LoVo (cell line): ENCODE measurements at places on chromosomes 4 and X.

DNA sequence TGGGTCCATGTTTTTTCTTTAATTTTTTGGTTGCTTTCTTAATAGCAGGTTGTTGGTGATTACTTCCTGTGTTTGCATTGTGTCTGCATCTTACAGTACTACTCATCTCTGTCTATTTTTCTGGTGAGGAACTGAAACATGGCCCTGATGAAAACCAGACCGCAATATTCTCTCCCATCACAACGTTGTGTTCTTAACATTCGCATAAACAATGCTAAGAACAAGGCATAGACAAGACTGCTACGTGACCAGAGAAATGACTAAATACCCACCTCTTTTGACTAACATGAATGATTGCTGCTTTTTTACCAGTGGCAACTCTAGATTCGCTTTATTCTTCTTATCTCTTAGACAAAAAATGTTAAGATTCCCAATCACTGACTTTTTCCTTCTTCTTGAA, 179.1 kb downstream of the GC start:
- DNase-seq, result no peak

- no peak for DNase-seq
These were observed 82.3 kb downstream of the ARHGAP24 start for GRCh38 chr4:85557016-85557901.

GRCh38 chr4:113024388-113024787, 25.1 kb upstream of the ANK2 start:
- no peak for DNase-seq

GRCh38 chr4:144955104-144955503, 142.9 kb downstream of the ANAPC10 start:
- DNase-seq, result no peak

DNA sequence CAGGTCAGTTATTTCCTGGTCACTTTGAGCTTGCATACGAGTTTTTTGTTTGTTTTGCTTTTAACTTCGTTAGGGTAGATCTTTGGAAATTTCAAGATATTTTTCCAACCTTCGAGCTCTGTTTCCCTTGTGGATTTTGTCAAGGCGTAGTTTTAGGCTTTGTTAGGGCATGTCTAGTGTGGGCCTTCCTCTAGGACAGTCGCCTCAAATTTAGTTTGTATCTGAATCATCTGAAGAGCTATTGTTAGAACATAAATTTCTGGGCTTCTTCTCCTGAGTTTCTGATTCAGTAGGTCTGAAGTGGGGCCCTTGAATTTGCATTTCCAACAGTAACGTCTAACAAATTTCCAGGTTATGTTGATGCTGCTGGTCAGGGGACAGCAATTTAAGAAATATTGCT, 48.8 kb upstream of the RBM47 start:
- no peak for DNase-seq

DNA sequence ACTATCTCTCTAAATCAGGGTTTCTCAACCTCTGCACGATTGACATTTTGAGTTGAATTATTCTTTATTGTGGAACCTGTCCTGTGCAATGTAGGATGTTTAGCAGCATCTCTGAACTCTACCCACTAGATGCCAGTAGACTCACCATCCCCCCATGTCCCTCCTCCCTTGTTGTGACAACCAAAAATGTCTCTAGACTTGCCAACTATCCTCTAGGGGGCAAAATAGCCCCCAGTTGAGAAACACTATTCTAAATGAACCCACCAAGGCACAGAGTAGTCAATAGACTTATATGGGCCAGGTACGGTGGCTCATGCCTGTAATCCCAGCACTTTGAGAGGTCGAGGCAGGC, 49.1 kb upstream of the GAB1 start:
- DNase-seq, result no peak

GRCh38 chr4:37981844-37982720, 21.9 kb downstream of the PTTG2 start:
- no peak for DNase-seq

- no peak for DNase-seq
These were observed 34.2 kb downstream of the BCOR start for GRCh38 chrX:40063555-40063954.

DNA sequence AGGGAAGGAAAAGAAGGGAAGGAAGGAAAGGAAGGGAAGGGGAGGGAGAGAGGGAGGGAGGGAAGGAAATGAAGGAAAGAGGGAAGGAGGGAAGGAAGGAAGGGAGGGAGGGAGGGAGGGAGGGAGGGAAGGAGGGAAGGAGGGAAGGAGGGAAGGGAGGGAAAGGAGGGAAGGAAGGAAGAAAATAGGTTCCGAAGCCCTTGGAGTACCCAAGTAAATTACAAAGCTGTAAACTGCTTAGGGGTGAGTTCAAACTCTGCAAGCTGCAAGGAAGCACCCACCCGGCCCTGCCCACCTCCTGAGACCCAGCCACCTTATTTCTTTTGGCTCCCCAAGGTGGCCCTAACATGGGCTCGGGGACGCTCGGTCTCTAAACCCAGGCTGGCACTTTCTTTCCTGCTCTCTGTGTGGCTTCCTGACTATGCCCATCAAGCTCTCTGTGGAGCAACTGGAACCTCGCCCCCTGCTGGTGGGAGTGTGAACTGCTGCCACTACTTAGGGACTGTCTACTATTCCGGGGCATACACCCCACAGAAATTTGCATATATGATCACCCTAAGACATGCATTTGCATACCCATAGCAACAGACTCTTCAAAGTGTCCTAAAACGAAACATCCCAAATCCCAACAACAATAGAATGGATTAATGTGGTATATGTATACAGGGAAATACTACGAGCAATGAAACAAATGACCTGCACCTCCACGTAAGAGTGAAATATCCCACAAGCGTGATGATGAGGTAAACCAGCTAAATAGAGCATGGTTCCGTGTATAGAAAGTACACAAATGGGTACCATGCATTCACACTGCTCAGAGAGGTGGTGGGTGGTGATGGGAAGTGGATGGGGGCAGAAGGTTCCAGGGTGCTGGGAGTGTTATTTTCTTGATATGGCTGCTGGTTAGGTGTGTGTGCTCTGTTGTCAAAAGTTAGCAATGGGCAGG, 151.7 kb upstream of the TBL1X start:
- DNase-seq, result no peak

- no peak for DNase-seq
These were observed 93.5 kb upstream of the GALNTL6 start for GRCh38 chr4:171719691-171720090.

GRCh38 chr4:33940281-33940680, 2304.0 kb downstream of the ARAP2 start:
- DNase-seq, result no peak

- no peak for DNase-seq
These were observed 929.1 kb downstream of the RAB28 start for GRCh38 chr4:12555011-12555410.

DNA sequence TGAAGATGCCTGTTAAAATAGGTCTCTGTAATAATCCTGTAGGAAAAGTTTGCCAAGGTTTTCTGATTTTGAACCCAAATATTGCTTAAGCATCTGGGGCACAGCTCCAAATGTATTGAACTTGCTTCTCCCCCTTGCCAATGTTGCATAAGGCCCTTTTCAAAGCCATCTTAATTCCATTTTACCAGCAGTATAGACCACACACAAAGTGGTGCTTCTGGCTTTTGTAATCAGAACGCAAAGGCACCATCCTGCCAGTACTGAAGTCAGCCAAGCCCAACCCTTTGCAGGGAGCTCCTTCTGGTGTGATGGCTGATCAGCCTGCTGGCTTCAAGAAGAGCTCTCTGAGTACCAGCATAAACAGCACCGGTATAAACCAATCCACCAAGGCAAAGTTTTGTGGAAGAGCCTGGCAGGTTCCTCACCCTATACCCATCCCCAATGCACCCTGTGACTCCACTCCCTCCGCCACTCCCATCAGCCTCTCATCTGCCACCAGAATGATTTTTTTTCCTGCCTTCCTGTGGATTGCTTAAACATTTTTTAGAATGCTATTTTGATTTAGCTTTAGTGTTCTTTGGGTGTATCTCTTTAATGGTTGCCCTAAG, 39.2 kb upstream of the USP9X start:
- no peak for DNase-seq

- no peak for DNase-seq
These were observed 81.8 kb upstream of the SOD3 start for GRCh38 chr4:24713604-24714003.

- peak; percentile 32 for DNase-seq
These were observed 31.6 kb upstream of the IRAK1 start for GRCh38 chrX:154051201-154051810.

DNA sequence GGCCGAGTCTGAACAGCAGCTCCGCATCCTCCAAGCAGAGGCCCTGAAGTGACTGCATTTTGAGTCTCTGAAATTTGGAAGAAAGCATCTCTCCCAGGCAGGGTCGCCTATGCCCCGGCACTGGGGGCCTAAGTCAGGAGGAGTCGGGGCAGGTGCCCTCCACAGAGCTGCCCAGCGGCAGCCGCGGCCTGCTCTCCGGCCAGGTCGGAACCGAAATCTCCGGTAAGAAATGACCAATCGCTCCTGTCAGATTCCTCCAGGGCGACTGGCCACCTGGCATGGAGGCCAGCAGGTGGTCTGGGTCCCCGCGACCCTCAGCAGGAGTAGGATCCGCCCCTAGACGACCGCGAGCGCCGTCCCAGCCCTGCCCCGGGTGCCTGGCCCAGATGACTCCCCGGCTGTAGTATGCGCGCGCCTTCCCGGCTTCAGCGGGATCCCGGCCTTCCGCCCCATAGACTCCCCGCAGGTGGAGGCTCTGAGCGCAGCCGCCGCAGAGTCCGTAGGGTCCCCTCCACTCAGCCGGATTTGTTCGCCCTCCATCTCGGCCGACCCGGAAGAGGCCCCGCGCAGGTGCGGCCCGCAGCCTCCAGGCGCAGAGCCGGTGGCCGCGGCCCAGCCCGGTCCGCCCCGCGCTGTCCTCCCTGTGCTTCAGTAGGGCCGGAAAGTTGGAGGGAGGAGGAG, 1.5 kb downstream of the NKX1-1 start:
- no peak for DNase-seq

- DNase-seq, result no peak
These were observed 87.5 kb downstream of the SPANXN3 start for GRCh38 chrX:143429811-143430210.

GRCh38 chr4:162684998-162685397, 481.7 kb downstream of the NAF1 start:
- DNase-seq, result no peak

DNA sequence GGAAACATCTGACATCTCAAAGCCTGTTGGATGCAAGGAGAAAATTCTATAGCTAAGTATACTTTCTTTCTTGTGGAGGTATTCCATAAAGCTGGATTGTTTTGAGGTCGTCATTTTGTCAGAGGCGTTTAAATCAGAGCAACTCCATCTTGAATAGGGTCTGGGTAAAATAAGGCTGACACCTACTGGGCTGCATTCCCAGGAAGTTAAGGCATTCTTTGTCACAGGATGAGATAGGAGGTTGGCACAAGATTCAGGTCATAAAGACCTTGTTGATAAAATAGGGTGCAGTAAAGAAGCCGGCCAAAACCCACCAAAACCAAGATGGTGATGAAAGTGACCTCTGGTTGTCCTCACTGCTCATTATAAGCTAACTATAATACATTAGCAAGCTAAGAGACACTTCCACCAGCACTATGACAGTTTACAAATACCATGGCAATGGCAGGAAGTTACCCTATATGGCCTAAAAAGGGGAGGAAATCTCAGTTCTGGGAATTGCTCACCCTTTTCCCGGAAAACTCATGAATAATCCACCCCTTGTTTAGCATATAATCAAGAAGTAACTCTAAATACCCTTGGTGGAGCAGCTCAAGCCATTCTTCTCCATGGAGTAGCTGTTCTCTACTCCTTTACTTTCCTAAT, 11.9 kb downstream of the HSD17B13 start:
- no peak for DNase-seq
